ENCODE measurements at places on chromosomes 7 and 10. TPM values are rescaled to one million over a fixed set of nuclear protein-coding genes. Genes with fewer than 3 reads are reported as not detected.

C7orf57 gene
- total RNA-seq: not detected

MKI67 gene
- 14.0 TPM for total RNA-seq

STRA8 gene
- not detected for total RNA-seq

RET gene
- 1.6 TPM for total RNA-seq

CHST15 gene
- total RNA-seq: 4.8 TPM

ABCA13 gene
- 0.43 TPM for total RNA-seq

ANKRD2 gene
- 0.35 TPM for total RNA-seq

KNDC1 gene
- total RNA-seq: 0.32 TPM

MOGAT3 gene
- total RNA-seq: 66.2 TPM

SYNPO2L gene
- not detected for total RNA-seq

PLXNA4 gene
- 0.78 TPM for total RNA-seq

RGS10 gene
- 68.8 TPM for total RNA-seq

PON1 gene
- total RNA-seq: not detected

EFCAB10 gene
- total RNA-seq: not detected

SPDYE1 gene
- not detected for total RNA-seq

STEAP2 gene
- total RNA-seq: 22.2 TPM

MINPP1 gene
- 20.8 TPM for total RNA-seq

DNAJC12 gene
- 8.8 TPM for total RNA-seq

ENKUR gene
- 0.77 TPM for total RNA-seq

CCDC3 gene
- 0.84 TPM for total RNA-seq

SEMA3A gene
- 9.7 TPM for total RNA-seq

TEX36 gene
- not detected for total RNA-seq

AFAP1L2 gene
- total RNA-seq: 6.7 TPM

STEAP1B gene
- total RNA-seq: 1.0 TPM

SFXN2 gene
- total RNA-seq: 19.1 TPM

MSMB gene
- total RNA-seq: not detected

GDF2 gene
- total RNA-seq: not detected

GIMAP6 gene
- total RNA-seq: 13.2 TPM

C10orf53 gene
- total RNA-seq: not detected

CRPPA gene
- total RNA-seq: 7.2 TPM

UCMA gene
- total RNA-seq: not detected

ZNF32 gene
- 46.5 TPM for total RNA-seq

UCN3 gene
- total RNA-seq: 1.4 TPM

ITIH5 gene
- total RNA-seq: 46.6 TPM

YWHAG gene
- 102 TPM for total RNA-seq

MDH2 gene
- total RNA-seq: 280 TPM

KIF20B gene
- total RNA-seq: 16.8 TPM

CCNY gene
- total RNA-seq: 48.6 TPM

LRRC17 gene
- 1.3 TPM for total RNA-seq

PROSER2 gene
- total RNA-seq: 3.9 TPM

KLHL7 gene
- total RNA-seq: 21.3 TPM

MBLAC1 gene
- 4.9 TPM for total RNA-seq

PRSS37 gene
- total RNA-seq: not detected

ARHGAP22 gene
- total RNA-seq: 0.93 TPM

TAS2R3 gene
- total RNA-seq: 1.8 TPM

HELLS gene
- total RNA-seq: 6.4 TPM

SPOCK2 gene
- total RNA-seq: 7.4 TPM

EPHB6 gene
- total RNA-seq: 8.7 TPM

STK17A gene
- total RNA-seq: 19.5 TPM

ELMO1 gene
- total RNA-seq: 9.7 TPM

GLCCI1 gene
- total RNA-seq: 9.2 TPM

SFXN4 gene
- 48.8 TPM for total RNA-seq

TMEM120A gene
- total RNA-seq: 138 TPM

MET gene
- total RNA-seq: 15.6 TPM

NMT2 gene
- total RNA-seq: 26.4 TPM

SUV39H2 gene
- 7.3 TPM for total RNA-seq

FAM25C gene
- not detected for total RNA-seq
